Right ventricle myocardium superior (tissue), 1 donor: ENCODE measurements at places on chromosomes 4 and X.

DNA sequence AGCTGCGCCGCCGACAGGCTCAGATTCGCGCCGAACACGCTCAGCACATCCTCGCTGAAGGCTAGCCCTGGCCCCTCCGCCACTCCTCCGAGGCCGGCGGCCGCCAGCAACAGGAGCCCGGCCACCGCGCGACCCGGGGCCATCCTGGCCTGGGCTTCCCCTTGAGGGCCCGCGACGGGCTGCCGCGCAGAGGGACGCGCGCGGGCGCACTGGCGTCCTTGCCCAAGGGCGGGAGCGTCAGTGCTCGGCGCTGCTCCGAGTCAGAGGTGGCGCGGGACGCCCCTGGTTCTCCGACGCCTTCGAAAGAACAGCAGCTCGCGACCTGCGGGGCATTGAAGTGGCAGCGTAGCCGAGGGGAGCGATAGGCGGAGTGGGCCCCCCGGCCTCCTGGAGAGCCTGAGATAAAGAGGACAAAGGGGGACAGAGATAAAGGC lies 745 bp downstream of the SLC39A8 start:
- DNase-seq: peak; percentile 69

DNA sequence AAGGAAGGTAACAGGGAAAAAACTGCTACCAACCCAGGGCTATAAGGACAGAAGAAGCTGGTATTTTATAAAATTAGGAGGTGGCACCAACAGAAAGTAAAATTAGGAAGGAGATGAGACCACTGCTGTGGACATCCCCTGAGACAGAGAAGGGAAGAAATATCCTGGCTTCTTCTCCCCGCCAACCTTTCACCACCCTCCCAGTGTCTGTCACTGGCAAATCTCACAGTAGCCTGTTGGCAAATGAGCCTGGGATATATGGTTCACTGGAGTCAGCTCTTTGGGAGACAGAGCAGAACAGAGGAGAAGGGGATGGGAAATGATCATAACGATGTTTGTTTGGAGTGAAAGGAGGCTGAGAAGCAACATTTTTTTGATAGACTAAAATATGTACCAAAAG lies 190.9 kb upstream of the PACRGL start:
- no peak for DNase-seq

- no peak for DNase-seq
These were observed 352.3 kb downstream of the GRXCR1 start for GRCh38 chr4:43244688-43245382.

- no peak for DNase-seq
These were observed 18.5 kb downstream of the GC start for GRCh38 chr4:71765350-71765749.

DNA sequence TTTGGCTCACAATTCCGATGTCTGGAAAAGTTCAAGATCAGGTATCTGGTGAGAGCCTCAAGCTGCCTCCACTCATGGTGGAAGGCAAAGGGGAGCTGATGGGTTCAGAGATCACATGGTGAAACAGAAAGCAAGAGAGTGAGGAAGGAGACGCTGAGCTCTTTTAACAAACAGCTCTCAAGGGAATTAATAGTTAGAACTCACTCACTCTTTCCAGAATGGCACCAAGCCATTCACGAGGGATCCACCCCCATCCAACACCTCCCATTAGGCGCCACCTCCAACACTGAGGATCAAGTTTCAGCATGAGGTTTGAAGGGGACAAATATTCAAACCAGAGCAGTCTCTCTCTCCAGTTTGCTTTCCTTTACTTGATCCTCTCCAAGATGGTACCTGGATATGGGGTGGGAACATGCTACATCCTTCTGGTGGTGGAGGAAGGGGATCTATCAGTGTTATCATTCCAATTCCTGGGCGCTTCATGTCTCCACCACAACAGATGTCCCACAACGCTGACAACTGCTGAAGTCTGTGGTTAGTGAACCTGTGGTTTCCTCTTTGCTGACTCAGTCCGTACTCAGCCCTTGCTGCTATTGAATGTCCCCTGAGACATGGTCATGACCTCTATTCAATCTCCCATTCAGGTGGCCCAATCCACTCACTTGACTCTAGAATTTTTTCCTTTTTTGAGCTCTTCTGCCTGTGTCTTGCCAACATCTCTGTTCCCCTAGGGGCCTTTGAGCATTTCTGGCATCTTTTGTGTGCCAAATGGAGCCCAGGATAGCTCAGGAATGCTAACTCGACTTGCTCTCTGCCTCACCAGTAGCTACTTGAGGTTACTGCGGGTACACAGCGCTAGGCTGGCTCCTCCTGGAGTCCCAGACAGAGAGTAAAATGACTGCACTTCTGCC lies 395.2 kb downstream of the MID1IP1 start:
- DNase-seq: no peak

DNA sequence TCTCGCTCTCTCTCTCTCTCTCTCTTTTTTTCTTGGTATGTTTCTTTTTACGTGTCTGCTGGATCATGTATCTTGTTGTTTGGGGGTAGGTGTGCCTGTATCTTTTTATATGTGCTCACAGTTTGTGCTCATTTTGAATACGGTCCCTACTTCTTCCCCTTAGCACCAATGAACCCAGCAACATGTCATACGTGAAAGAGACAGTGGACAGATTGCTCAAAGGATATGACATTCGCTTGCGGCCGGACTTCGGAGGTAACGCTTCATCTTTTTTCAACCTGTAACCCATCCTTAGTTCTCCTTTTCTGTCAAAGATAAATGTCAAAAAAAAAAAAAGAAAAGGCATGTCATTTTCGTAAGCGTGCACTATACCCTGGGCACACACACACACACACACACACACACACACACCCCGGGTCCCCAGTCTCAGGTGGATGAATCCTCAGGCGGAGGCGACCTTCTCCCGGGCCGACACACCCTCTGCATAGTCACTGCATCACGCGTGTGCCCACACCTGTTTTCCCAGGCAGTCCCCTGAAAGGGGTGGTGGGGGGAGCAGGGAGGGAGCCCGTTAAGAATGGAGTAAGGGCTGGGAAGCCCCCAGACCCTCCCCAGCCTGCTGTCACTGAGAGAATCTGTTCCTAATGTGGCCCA lies 511 bp downstream of the GABRB1 start:
- DNase-seq: peak; percentile 30

GRCh38 chr4:175504318-175504717 lies 307.7 kb downstream of the GPM6A start:
- DNase-seq: no peak

DNA sequence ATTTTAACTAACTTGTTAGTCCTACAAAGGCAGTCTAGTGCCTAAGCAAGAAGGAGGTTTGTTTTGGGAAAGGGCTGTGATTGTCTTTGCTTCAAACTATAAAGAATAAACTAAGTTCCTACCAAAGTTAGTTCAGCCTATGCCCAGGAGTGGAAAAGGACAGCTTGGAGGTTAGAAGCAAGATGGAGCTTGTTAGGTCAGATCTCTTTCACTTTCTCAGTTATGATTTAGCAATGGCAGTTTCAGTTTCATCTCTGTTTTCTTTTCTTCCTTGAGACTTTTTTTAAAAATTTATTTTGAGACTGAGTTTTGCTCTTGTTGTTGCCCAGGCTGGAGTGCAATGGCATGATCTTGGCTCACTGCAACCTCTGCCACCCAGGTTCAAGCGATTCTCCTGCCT lies 82.9 kb upstream of the NLGN4X start:
- DNase-seq: no peak

DNA sequence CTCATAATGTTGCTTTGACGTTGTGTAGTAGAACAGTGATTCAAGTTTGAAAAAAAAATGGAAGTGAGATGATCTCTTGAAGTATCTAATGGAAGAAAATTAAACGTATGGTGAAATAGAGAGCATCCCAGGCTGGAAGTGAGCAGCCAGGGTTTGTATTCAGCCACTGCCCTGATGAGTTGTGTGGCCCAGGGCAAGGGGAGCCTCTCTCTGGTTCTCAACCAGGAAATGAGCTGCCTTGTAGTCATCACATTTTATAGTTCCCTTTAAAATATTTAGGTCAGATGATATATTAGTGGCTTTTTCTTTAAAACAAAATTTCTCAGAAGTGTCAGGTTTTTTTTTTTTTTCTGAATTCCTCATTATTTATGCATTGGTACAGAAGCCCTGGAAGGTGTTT lies 150.3 kb downstream of the GPAT3 start:
- no peak for DNase-seq

GRCh38 chr4:132592340-132592739 lies 556.8 kb upstream of the PCDH10 start:
- no peak for DNase-seq

DNA sequence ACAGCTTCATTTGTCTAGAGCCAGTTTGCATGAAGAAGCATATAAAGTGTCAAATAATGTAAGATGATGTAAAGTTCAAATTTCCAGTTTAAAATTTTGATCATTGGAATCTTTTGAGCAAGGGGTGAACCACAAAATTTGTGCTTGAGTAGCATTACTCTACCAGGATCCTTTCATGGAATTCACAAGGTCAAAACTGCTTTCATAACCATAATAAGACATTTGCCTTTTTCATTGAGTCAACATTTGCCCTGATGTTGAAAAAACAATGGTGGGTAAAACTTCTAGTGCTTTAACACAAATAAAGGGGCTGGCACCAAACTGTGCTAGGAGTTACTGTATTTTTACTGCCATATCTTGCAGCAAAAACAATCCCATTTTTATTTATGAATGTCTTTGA lies 142.2 kb downstream of the GLRA3 start:
- DNase-seq: no peak

- DNase-seq: no peak
These were observed 124.6 kb downstream of the ANOS1 start for GRCh38 chrX:8607326-8607725.

- DNase-seq: no peak
These were observed 171.2 kb upstream of the RPL34 start for GRCh38 chr4:108449129-108449528.

GRCh38 chr4:180615746-180616145 lies 1627.5 kb upstream of the TENM3 start:
- no peak for DNase-seq

DNA sequence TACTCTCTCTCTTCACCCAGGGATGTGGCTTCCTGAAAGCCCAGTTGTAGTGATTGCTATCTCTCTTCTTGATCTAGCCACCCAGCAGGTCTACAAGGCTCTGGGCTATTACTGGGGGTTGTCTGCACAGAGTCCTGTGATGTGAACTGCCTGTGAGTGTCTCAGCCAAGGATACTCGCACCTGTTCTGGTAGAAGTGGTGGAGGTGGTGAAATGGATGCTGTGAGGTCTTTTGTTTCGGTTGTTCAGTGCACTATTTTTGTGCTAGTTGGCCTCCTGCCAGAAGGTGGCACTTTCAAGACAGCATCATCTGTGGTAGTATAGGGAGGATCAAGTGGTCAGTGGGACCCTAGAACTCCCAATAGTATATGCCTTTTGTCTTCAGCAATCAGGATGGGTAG lies 268.0 kb downstream of the GABRG1 start:
- DNase-seq: no peak

DNA sequence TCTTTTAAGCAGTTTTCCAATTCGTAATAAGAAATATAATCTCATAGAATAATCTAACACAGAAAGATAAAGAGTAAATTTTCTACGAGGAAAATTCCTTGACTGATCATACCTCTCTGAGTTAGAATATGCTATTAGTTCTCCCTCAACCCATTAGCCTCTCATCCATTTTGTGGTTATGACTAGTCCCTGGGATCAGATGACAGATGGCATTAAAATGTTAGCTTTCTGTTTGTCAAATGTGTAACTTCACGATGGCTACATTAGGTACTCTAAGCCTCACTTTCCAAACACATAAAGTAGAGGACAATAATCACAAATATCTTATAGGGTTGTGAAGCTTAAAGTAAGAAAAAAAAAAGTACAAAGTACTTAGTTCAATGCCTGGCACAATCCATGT lies 112.2 kb downstream of the ZAR1 start:
- DNase-seq: no peak

GRCh38 chr4:187098429-187098828 lies 374.8 kb upstream of the FAT1 start:
- DNase-seq: no peak

- DNase-seq: no peak
These were observed 453.3 kb upstream of the HS3ST1 start for GRCh38 chr4:11881947-11882346.

DNA sequence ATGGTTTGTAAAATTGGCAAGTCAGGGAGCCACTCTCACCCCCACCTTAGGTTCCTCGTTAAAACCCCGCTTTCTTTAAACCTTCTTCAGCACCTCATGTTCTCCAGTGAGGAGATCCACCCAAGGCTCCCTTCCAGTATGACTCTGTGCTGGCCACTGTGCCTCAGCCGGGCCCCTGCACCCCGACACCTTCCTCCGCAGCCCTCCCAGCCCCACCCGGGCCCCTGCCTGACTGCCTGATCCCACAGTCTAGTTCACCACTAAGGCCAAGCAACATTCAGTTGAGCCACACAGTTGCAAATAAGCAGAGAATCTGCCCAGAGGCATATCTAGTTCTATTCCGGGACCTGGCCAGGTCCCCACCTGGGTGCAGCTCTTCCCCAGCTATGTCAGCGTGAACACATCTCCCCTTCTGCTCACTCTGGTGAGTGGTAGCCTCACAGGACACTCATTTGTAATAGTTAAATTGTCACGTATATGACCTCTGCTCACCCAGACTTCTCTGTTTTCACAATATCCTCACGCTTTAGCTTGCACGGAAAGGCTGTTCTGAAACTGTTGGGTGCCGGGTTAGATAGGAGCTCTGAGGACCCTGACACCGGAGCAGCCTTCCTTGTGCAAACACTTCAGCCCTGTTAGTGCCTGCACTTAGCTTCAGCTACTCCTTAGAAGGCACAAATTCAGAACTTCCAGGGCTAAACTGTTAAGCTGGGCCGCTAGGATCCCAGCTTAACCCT lies 146.8 kb downstream of the DCTD start:
- DNase-seq: no peak

GRCh38 chrX:19121898-19122640 lies at the start of gene ADGRG2:
Gene ADGRG2 (minus strand): TSS chrX:19122468. CDS start chrX:19068834, 53,634 bp downstream.
- DNase-seq: peak; percentile 65

GRCh38 chr4:87235020-87235671 lies 14.7 kb upstream of the KLHL8 start:
- DNase-seq: no peak

DNA sequence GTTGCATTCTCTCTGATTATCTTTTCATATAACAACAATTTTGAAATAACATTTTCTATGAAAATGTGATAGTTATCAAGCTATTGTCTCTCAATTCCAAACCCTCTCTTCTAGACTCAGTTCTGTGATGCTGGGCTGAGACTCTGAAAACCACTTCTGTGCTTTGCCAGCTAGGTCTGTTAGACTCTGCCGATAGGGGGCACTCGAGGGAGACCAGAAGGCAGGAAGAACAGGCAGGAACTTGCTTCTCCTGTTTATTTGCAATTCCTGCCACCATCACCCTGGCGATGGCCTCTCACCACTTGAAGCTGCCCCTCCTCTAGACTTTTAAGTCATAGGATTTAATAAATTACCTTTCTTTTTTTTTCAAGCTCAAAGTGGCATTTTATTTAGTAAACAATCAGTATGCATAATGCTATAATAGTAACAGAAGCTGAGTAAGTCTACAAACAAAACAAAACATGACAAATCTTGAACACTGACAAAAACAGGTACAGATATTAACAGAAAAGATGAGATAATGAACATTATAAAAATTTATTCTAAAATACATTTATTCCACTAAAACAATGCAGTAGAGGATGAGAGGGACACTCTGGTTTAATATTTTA lies 49.7 kb downstream of the RASL11B start:
- peak; percentile 70 for DNase-seq
